Stromal cell of bone marrow (primary cell): ENCODE measurements at places on chromosomes 2 and 18.

- no peak for DNase-seq
Observed at GRCh38 chr18:7626175-7626921, 59.2 kb downstream of the PTPRM start.

DNA sequence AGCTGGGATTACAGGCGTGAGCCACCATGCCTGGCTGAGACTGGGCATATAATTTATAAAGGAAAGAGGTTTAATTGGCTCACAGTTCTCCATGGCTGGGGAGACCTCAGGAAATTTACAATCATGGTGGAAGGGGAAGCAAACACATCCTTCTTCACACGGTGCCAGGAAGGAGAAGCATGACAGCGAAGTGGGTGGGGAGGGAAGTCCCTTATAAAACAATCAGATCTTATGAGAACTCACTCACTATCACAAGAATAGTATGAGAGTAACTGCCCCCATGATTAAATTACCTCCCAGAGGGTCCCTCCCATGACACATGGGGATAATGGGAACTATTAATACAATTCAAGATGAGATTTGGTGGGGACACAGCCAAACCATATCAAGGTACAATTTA lies 7.8 kb upstream of the LCLAT1 start:
- no peak for DNase-seq

GRCh38 chr2:209805351-209805750 lies 33.7 kb downstream of the UNC80 start:
- DNase-seq, result no peak

DNA sequence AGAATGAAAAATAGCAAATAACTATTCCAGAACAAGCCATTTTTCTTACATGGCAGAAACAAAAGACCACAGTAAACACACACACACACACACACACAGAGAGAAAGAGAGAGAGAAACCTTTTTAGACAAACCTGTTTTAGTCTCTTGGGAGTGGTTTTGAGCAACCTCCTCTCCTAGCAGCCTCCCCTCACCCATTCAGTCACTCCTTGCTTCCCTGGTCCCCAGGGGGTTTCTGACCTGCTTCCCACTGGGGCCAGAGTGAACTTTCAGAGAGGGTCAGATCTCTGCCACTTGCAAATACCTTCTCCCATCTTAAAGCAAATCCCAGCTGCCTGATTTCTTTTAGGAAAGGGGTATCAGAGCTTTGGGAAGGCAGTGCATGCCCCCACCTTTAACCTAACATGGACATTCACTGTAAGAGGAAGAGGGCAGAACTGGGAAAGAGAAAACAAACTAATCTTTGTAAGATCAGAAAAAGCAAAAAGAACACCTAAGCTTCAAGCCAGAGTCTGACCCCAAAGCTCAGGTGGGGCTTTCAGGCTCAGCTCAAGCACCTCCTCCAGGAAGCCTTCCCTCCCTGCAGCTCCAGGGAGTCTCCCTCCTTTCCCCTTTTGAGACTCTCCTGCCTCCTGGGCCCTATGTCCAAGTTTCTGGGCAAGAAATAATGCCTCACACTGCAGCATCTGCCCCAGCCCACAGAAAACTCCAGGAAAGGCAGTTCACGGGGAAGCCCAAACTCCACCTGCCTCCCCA lies 2.7 kb downstream of the SDC1 start:
- no peak for DNase-seq

- DNase-seq, result no peak
Observed at GRCh38 chr2:50097148-50097547, 934.8 kb downstream of the NRXN1 start.

GRCh38 chr2:134717286-134718022 lies 1.3 kb downstream of the TMEM163 start:
- DNase-seq, result no peak

DNA sequence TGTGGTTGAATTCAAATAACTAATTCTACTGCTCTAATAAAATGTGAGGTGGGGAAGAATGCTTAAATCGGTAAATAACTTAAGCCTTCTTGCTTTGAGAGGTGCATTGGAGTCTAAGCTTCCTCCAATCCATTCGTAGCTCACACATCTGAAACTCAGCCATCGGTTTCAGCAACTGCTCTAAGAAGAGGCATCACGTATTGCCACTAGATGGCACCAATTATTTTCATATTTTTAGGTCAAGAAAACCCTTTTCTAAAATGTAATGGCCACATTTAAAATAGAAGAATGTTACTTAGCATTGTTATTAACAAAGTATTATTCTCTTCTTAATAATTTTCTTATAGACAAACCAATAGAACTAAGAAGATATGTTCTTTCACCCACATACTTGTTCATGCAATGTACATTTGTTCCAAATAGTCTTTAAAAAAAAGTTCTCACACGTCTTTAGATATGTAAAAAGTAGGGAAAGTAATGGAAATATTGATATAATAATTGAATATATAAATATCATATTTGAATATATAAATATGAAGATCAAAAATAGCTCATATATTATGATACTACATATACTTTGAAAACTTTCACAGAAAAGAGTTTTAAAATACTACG lies 229.8 kb downstream of the CCDC178 start:
- no peak for DNase-seq

DNA sequence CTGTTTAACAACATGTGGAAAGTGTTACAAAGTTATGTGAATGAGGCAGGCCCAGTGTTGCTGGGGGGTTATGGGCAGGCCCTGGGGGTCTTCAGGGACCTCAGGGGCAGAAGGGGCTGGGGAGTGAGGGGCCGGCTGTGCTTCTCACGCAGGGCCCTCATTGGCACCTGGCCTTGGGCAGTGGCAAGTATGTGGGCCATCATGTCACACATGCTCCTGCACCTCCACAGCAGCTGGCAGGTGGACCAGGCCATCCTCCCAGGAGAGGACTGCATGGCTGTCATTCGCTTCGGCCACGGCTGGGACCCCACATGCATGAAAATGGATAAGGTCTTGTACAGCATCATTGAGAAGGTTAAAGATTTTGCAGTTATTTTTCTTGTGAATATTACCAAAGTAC lies 47.4 kb downstream of the ZNF385B start:
- DNase-seq, result no peak

GRCh38 chr2:50401772-50402653 lies 629.9 kb downstream of the NRXN1 start:
- peak; percentile 28 for DNase-seq

DNA sequence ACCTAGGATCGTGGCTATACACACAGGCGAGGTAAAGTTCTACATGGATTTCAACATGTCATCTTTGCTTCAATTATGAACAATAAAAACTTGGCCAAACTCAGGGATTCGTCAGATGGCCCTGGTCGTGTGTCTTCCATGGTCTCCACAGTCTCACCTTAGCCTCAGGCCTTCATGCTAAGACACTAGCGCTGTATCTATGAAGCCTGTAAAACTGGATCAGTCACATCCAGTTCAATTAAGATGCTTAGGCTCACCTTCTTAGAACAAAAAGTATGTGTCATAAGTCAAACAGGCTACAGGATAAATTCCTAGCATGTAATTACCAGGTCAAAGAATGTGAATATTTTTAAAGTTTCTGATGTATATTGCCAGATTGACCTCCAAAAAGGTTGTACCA lies 113.7 kb upstream of the NRP2 start:
- DNase-seq, result no peak

DNA sequence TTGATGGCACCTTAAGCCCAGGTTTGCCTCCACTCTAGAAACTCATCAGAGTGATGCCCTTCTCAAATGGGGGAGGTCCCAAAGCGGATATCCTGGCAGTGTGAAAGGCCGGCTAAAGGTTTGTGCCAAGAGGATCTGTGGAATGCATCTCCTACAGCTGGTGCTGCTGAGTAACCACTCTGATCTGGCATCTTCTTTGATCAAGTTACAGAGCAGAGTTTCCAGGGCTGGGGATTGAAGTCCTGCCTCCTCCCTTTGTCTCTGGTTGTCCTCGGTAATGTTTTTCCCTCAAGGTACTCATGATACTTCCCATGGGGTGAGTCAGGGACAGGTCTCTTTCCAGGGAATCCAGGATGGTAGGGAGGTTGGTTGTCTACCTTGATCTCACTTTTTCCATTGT lies 24.6 kb downstream of the PRKRA start:
- no peak for DNase-seq

GRCh38 chr2:48860380-48860779 lies 104.9 kb upstream of the LHCGR start:
- DNase-seq, result no peak

- DNase-seq, result no peak
Observed at GRCh38 chr2:149400997-149401396, 70.6 kb downstream of the LYPD6 start.

- no peak for DNase-seq
Observed at GRCh38 chr2:54613794-54614257, 109.6 kb upstream of the EML6 start.

DNA sequence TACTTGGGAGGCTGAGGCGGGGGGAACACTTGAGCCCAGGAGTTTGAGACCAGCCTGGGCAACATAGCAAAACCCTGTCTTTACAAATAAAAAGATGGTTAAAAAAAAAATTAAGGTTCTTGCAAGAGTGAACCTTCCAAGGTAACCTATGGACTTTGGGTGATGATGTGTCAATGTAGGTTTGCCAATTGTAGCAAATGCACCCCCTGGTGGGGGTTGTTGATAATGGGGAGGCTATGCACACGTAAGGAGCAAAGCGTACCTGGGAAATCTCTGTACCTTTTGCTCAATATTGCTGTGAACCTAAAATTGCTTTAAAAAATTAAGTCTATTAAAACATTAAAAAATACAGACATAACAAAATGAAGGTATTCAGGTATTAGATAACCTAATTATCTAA lies 70.4 kb downstream of the CWC22 start:
- DNase-seq, result no peak

GRCh38 chr2:54609647-54610046 lies 113.8 kb upstream of the EML6 start:
- DNase-seq, result no peak

- DNase-seq, result peak; percentile 59
Observed at GRCh38 chr2:41932241-41933045, 115.4 kb upstream of the PKDCC start.

GRCh38 chr18:33914399-33914798 lies 310.3 kb downstream of the NOL4 start:
- no peak for DNase-seq

- no peak for DNase-seq
Observed at GRCh38 chr2:62297624-62298010, 101.7 kb downstream of the B3GNT2 start.

- no peak for DNase-seq
Observed at GRCh38 chr2:233422050-233422639, 67.9 kb downstream of the DGKD start.

- no peak for DNase-seq
Observed at GRCh38 chr18:61459896-61460648, 126.8 kb downstream of the CDH20 start.

- no peak for DNase-seq
Observed at GRCh38 chr18:43170586-43170985, 55.1 kb upstream of the RIT2 start.

GRCh38 chr2:24724111-24724775 lies 68.9 kb downstream of the PTRHD1 start:
- no peak for DNase-seq

GRCh38 chr2:128145651-128146050 lies 54.7 kb downstream of the UGGT1 start:
- DNase-seq, result no peak

DNA sequence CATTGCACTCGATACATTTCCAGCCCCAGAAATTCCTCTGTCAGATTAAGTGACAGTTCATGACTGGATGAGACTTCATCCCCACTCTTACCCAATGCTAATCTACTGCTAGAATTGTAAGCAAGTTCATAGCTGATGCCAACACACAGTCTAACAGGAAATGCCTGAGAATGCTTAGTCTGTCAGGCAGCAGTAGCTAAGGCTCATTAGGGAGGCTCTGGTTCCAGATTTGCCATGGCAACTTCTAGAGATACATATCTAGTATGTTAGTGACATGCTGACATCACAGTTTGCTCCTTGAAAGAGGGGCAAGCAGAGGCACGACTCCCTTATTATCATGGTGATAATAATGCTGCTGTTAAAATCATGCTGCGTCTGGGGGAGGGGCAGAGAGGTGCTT lies 198.4 kb downstream of the RBM43 start:
- peak; percentile 74 for DNase-seq

DNA sequence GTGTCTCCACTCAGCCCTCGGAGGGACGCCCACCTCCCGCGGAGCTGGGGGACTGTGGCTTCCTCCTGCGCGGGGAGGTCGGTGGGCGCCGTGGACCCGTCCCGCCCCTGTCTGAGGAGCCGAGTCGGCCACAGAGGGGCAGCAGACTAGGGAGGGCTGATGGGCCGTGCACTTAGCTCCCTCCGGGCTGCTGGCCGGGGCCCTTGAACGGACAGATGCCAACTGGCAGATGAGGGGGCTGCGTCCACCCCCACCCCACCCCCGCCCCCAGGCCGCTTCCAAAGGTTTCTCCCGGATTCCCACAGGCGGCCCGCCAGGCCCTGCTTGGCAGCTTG lies 10.4 kb upstream of the UBE2F start:
- DNase-seq, result no peak

DNA sequence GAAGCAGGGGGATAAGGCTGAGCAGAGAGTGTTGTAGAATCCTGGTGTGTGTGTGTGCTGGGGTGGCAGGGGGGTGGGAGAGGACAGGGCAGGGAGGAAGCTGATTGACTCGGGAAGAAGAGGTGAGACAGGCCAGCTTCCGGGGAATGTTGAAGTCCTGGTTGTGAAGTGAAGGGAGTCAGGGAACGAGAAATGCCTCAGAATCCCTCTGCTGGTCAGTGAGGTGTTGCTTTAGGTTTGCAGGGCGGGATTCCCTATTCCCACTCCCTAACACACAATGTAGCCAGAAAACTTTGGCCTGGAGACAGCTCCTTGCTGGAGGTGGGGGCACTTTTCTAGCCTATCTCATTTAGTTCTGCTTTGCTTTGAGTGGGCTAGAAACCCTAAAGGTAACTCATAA lies 265.1 kb downstream of the HAUS1 start:
- no peak for DNase-seq

DNA sequence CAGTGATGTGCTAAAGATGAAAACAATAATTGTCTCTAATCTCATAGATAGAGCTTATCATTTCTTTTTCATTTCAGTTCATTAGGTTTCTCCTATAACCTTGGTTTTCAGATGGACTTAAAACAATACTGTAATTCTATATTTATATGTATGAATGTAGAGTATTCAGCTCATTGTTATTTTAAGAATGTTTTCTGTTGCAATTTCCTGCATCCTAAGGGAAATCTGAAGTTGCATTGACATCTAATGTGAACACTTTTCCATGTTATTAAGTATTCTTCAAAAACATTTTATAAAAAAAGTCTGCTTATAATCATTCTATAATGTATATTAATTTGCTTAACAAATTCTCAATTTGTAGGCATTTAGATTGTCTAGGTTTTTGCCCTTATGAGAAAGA lies 288.9 kb downstream of the XIRP2 start:
- DNase-seq, result no peak

GRCh38 chr2:217935901-217936684 lies 66.7 kb downstream of the TNS1 start:
- DNase-seq, result no peak

GRCh38 chr2:30456106-30456505 lies 9.1 kb downstream of the LCLAT1 start:
- DNase-seq, result no peak

- DNase-seq, result no peak
Observed at GRCh38 chr2:1238598-1239138, 174.6 kb upstream of the TPO start.
